ENCODE measurements at places on chromosomes 2 and 18.

DNA sequence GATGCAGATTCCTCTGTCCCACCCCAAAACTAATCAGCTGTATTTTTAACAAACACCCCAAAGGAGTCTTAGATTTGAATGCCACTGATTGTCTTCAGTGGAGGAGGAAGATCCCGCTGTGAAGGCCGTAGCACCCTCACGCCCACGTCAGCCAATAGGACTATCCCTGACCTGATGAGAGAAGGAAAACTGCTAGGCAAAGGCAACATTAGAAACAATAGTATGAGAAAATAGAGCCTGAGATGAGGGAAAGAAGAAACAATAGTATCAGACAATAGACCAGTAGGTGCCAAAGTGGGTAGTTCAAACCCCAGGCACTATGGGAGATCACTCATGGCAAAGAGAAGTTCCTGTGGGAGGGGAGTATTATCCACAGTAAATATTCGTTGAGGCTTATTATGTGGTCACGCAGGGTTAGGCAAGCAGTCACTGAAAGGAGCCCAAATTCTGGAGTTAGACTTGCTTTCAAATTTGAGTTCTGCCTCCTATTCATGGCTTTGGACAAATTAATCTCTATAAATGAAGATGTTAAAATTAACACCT lies 2.8 kb downstream of the PCBP1 start:
- no peak for DNase-seq

GRCh38 chr2:11807156-11808015 lies 61.0 kb downstream of the LPIN1 start:
- DNase-seq, result no peak

DNA sequence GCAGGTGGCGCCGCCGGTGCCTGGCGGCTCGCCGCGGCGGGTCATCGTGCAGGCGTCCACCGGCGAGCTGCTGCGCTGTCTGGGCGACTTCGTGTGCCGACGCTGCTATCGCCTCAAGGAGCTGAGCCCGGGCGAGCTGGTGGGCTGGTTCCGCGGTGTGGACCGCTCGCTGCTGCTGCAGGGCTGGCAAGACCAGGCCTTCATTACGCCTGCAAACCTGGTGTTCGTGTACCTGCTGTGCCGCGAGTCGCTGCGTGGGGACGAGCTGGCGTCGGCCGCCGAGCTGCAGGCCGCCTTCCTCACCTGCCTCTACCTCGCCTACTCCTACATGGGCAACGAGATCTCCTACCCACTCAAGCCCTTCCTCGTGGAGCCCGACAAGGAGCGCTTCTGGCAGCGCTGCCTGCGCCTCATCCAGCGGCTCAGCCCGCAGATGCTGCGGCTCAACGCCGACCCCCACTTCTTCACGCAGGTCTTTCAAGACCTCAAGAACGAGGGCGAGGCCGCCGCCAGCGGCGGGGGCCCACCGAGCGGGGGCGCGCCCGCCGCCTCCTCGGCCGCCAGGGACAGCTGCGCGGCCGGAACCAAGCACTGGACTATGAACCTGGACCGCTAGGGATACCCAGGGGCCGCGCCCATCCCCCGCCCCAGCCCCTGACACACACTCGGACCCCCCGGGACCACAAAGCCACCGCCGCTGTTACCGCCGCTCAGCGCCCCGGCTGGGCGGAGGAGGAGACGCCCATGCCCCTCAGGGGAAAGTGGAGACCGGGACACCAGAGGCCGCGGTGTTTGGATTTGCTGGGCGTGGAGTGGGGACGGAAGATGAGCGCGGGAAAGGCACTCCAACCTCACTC lies 1.1 kb downstream of the CDK5R2 start:
- DNase-seq, result no peak

DNA sequence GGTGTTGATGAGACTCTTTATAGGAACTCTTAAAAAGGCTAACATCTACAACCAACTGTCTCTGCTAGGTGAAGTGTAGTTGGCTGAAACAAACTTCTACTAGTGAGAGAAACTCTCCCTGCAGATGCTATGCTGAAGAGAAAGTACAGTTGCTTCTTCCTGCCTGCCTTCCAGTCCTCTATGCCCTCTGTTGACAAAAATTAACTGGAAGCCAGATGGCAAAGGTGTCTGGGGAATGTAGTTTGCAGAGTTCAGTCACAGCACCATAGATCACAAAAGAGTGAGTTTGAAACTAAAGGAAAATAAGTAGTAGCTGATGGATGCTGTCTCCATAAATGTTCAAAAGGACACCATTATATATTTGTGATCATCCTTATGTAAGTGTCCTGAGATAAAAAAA lies 958.8 kb upstream of the NRXN1 start:
- no peak for DNase-seq

DNA sequence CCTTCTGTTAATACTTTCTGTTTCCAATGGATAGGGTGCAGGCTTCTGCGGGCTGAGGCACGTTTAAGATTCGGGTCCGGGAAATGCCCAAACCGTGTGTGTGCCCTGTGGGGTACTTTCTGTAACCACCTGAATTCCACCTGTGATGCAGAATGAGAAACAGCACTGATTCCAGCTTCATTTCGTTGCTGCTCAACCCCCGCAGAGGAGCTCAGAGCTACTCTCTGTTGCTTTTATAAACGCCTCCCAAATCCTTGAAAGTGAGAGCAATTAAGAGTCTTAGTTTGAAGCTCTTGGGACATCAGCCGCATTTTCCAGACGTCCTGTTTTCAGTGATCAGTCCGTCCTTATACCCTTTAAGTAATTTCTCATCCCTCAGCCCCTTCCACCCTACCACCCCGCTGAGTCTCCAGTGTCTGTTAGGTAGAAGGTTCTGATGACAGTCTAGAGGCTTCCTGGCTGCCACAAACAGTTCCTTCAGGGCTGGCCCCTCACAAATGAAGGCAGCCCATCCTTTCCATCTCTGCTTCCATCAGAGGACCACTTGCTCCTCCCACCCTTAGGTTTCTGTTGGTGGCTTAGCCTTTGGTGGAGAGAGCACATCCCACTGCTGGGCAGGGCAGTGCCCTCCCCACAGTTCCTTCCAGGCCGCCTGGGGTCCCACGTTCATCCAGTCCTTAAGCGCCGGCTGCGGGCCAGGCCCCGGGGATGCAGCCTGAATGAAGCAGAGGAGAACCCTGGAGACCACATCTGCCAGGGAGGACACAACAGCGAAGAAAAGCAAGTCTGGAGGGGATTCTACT lies 230.1 kb downstream of the SEPTIN10 start:
- DNase-seq, result no peak

GRCh38 chr2:240227538-240228428 lies 87.3 kb upstream of the OTOS start:
- no peak for DNase-seq

- DNase-seq, result no peak
Measured at GRCh38 chr2:118254116-118254515, 165.8 kb downstream of the INSIG2 start.

DNA sequence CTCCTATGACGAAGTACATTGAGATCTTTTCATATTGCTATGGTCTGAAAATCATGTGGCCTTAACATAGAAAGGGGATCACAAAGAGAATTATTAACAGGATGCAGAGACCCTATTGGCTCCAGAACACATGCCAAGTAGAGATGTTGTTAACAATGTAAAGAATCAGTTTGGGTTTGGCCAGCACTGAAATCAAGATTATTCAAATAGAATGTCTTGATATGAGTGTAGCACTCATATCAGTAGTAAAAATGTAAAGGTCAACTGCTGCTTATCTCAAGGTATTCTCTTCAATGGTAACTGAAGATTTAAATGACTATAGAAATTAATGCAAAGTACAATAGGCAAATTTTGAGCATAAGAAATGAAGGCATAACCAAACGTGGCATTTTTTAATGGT lies 262.8 kb downstream of the PTH2R start:
- DNase-seq, result no peak

Data from stimulated activated CD4-positive, alpha-beta T cell treated with anti-CD3 and anti-CD28 coated beads, Interleukin-2, amount 100 ng/mL, for 24 hours (primary cell).